ENCODE measurements at places on chromosomes 3 and 15. TPM values are rescaled to one million over a fixed set of nuclear protein-coding genes. Genes with fewer than 3 reads are reported as not detected.

C3orf22 gene
- total RNA-seq = not detected

MEX3B gene
- 0.83 TPM for total RNA-seq

SH3GL3 gene
- not detected for total RNA-seq

ACAN gene
- total RNA-seq = 0.05 TPM

GATM gene
- 1.6 TPM for total RNA-seq

GPD1L gene
- total RNA-seq = 8.8 TPM

COLQ gene
- 31.8 TPM for total RNA-seq

XIRP1 gene
- total RNA-seq = 0.22 TPM

CADPS gene
- total RNA-seq = not detected

CLSTN2 gene
- not detected for total RNA-seq

CASR gene
- not detected for total RNA-seq

GRCh38 chr3:67381667-67382272 is 272.6 kb downstream of the SUCLG2 start:
- no peak overlapping the region for H3K4me3 ChIP-seq
- H3K27ac ChIP-seq = no peak overlapping the region
- H3K27me3 ChIP-seq = no peaks in the 10 kb centered on the region
- peaks cover 10% of the 10 kb centered on the region for H3K4me1 ChIP-seq
- H3K36me3 ChIP-seq = peaks cover 6% of the 10 kb centered on the region

DNA sequence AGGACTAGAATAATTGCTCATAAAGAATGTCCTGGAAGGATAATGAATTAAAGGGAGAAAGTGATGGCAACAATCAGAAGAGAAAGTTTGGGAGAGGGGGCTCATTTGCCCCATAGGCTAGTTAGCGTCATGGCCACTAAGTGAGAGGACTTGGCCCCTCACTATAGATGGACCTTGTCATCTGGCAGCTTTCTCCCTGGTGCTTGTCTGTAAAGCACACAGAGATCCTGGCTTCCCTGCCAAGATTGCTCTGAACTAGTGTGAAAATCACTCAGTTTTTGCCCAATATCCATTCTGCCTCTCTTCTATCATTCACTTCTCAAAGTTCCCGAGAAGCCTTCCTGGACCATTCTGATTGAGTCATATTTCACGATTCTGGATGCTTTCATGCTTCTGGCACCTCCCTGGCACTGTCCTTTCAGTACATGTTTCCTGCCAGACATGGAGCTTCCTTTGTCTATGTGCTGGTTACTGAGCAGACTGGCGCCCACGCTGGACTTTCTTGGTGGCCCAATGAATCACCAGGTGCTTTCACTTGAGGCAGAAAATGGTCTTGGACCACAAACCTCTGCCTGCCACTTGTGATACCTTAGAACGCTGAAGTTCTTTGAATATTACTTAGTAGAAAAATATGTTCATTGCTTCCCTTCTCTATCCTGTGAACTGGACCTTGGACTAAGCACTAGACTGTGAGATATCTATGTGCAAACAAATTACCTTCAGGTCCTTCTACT is 709.6 kb upstream of the CFAP20DC start:
- H3K27ac ChIP-seq = peak overlapping the region; percentile 7
- H3K4me3 ChIP-seq = peak overlapping the region; percentile 50
- no peaks in the 10 kb centered on the region for H3K27me3 ChIP-seq
- no peaks in the 10 kb centered on the region for H3K36me3 ChIP-seq
- no peak for DNase-seq

DNA sequence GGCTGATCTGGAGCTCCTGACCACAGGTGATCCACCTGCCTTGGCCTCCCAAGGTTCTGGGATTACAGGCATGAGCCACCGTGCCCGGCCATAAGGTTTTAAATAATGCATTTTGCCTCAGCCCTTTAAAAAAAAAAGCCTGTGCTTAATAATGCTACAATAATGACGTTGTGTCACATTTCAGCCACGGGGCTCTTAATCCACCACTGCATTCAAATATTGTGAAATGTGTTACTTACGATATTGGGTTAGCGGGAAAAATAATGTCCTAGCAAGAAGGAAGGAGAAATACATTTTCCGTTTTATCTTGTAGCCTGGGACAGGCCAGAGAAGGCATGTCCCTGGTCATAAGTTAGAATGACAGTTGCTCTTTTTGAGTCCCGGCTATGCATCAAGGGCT is 17.6 kb downstream of the PAQR5 start:
- no peak for DNase-seq
- H3K4me1 ChIP-seq = no peaks in the 10 kb centered on the region
- H3K4me3 ChIP-seq = no peak overlapping the region
- no peak overlapping the region for H3K27ac ChIP-seq

DNA sequence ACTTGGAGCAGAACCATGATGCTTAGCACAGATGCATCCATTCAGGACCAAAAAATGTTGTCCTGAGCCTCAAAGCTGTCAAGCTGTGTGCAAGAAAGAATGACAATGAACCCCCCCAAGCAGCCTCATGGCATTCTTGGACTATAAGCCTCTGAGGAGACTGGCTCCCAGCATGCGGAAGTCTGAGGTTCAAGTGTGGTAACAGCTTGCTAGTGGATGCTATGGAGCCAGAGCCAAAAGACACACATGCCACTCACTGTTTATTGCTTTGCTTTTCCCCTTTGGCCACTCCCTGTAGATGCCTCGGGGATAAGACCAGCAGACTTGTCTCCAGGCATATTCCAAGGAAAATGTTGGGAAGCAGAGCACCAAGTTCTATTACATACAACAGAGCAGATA is 38.2 kb upstream of the SNRK start:
- DNase-seq = no peak
- H3K36me3 ChIP-seq = no peaks in the 10 kb centered on the region
- H3K4me3 ChIP-seq = no peak overlapping the region
- H3K27ac ChIP-seq = no peak overlapping the region

GRCh38 chr3:125262161-125262560 is 49.6 kb upstream of the SLC12A8 start:
- H3K27me3 ChIP-seq = no peaks in the 10 kb centered on the region
- H3K36me3 ChIP-seq = peaks cover 7% of the 10 kb centered on the region
- H3K27ac ChIP-seq = no peak overlapping the region
- no peak for DNase-seq

DNA sequence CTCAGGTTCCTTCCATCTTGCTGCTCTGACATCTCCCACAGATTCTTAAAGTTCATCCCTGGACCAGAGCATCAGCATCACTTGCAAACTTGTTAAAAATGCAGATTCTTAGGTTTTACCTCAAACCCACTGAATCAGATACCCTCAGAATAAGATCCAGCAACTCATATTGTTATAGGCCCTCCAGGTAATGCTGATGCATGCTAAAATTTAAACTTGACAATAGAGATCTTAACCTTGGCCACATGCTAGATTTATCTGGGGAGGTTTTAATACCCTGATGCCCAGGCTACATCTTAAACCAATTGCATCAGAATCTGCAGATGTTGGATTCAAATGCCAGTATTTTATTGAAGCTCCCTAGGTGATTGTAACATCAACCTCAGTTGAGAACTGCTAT is 256.9 kb downstream of the RYR3 start:
- no peak overlapping the region for H3K4me3 ChIP-seq
- no peaks in the 10 kb centered on the region for H3K4me1 ChIP-seq
- H3K36me3 ChIP-seq = no peaks in the 10 kb centered on the region
- no peak for DNase-seq
- H3K27me3 ChIP-seq = peaks cover 11% of the 10 kb centered on the region

DNA sequence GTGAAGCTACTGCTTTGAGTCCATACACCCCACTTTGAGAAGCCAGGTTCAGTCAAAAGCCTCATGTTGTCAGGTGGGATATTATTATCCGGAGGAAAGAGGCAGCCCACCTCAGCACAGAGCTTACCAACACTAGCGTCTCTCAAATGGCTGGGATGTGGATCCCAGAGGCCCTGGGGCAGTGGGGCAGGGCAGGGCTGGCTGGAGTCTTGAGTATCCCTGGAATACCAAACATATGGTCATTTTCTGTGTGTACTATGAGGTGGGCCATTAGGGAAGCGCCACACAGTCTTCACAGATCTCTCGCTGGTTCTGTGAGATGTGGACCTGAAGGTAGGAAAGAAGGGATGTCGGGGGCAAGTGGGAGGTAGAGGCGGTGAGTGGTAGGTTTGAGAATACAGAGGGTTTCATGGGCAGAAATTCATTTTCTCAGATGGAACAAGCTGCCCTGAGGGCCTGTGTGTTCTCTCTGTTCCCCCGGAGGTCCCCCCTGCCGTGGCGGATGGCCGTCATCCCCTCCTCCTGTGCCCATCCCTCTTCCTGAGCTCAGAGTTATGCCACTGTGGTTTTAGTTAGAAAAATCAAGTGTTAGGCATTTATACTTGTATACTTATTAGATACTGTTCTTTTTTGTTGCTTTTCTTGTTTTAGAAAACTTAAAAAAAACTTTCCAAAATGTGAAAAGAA is 66.4 kb downstream of the USP13 start:
- no peak overlapping the region for H3K27ac ChIP-seq
- no peaks in the 10 kb centered on the region for H3K36me3 ChIP-seq
- peaks cover 6% of the 10 kb centered on the region for H3K4me1 ChIP-seq
- H3K4me3 ChIP-seq = no peak overlapping the region

- no peaks in the 10 kb centered on the region for H3K36me3 ChIP-seq
- peaks cover 5% of the 10 kb centered on the region for H3K4me1 ChIP-seq
- DNase-seq = no peak
- peaks cover 47% of the 10 kb centered on the region for H3K27me3 ChIP-seq
- no peak overlapping the region for H3K4me3 ChIP-seq
- no peak overlapping the region for H3K27ac ChIP-seq
Observed at GRCh38 chr3:15148614-15149013, 49.7 kb upstream of the RBSN start.

DNA sequence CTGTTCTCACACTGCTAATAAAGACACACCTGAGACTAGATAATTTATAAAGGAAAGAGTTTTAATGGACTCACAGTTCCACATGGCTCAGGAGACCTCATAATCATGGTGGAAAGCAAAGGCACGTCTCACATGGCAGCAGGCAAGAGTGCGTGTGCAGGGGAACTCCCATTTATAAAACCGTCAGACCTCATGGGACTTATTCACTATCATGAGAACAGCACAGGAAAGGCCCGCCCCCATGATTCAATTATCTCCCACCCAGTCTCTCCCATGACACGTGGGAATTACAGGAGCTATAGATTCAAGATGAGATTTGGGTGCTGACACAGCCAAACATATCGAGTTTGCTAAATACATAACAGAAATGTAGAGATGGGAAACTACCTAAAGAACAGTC is 39.5 kb upstream of the DGKG start:
- no peak overlapping the region for H3K4me3 ChIP-seq
- no peak overlapping the region for H3K27ac ChIP-seq
- no peak for DNase-seq

DNA sequence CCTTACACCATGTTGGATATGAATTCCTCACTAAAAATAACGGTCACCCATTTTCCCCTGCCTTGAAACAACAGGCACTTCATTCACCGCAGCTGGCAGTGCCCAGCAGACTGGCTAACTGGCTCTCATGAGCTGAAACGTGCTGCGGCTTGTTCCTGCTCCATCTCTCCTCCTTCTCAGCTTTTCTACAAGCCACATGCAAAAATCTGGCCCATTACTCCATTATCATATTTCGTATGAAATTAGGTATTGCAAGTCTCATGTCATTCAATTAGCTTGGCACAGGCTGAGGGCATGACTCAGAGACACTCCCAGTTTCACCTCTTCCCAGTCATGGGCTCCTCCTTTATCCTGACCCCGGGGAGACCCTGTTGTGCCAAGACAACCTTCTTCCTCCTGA is 60.0 kb downstream of the MAGEF1 start:
- DNase-seq = no peak
- no peak overlapping the region for H3K27ac ChIP-seq
- no peak overlapping the region for H3K4me3 ChIP-seq
- no peaks in the 10 kb centered on the region for H3K36me3 ChIP-seq

- H3K4me1 ChIP-seq = peaks cover 27% of the 10 kb centered on the region
- H3K36me3 ChIP-seq = peaks cover 33% of the 10 kb centered on the region
- no peak for DNase-seq
- H3K4me3 ChIP-seq = no peak overlapping the region
- no peaks in the 10 kb centered on the region for H3K27me3 ChIP-seq
Observed at GRCh38 chr3:100726706-100727105, 17.4 kb downstream of the TFG start.

GRCh38 chr15:66657185-66658020 is 44.6 kb upstream of the SMAD6 start:
- H3K4me1 ChIP-seq = no peaks in the 10 kb centered on the region
- peak; percentile 32 for DNase-seq
- H3K27ac ChIP-seq = no peak overlapping the region
- H3K36me3 ChIP-seq = no peaks in the 10 kb centered on the region

GRCh38 chr15:74433592-74434262 is at the start of gene SEMA7A:
SEMA7A (minus strand) TSS chr15:74433958; CDS start chr15:74433918, 40 bp downstream.
- H3K27me3 ChIP-seq = no peaks in the 10 kb centered on the region
- peaks cover 55% of the 10 kb centered on the region for H3K4me1 ChIP-seq
- H3K4me3 ChIP-seq = peak within 1 kb of the TSS; percentile 89
- H3K27ac ChIP-seq = peak within 1 kb of the TSS; percentile 89
- H3K36me3 ChIP-seq = no peaks in the 10 kb centered on the region

GRCh38 chr3:129162729-129163579 is 2.1 kb upstream of the ISY1 start:
- H3K27ac ChIP-seq = peak overlapping the region; percentile 96
- H3K4me3 ChIP-seq = peak overlapping the region; percentile 93
- DNase-seq = no peak
- peaks cover 9% of the 10 kb centered on the region for H3K36me3 ChIP-seq

- H3K27me3 ChIP-seq = no peaks in the 10 kb centered on the region
- no peak for DNase-seq
- H3K36me3 ChIP-seq = peaks cover 5% of the 10 kb centered on the region
- no peak overlapping the region for H3K27ac ChIP-seq
Observed at GRCh38 chr15:72338617-72339321, 18.8 kb upstream of the CELF6 start.
